Glutamatergic neuron (in vitro differentiated cells): ENCODE measurements at places on chromosomes 4 and X. TPM values are rescaled to one million over a fixed set of nuclear protein-coding genes. Genes with fewer than 3 reads are reported as not detected.

- DNase-seq, result no peak
Measured at GRCh38 chr4:146975527-146975926, 29.9 kb upstream of the TTC29 start.

DNA sequence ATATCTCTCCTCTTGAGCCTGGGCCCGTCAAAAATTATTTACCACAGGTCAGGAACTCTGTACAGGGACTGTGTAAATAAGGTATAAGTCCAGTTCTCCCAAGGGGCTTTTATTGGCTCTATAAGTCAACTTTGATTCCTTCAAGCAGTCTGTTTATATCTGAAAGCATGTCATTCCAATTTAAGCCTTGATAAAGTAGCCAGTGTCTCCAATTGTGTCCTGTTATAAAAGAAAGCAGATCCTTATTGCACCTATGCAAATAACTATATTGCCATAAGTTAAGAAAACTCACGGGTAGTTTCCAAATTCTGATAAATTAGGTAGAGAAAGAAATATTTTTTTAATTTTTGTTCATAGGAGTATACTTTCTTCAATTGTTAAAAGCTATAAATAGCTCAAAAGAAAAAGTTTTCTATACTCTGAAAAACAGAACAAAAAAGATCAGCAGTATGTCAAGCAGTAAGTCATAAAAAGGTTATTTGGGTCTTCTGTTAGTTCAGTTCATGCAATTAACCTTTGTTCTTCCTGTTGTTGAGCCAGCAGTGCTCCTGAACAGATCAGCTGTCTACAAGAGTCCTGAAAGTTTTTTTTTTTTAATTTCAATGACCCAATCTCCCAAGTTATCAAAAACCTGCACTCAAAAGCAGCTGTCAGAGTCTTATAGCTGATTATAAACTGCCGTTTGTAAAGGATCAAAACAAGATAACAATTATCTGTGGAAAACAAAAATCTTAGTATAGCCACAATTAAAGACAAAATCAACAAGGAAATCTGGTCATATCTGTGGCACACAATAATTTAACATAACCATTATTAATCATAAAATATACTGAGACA, 178.4 kb upstream of the GALNT7 start:
- no peak for DNase-seq

DNA sequence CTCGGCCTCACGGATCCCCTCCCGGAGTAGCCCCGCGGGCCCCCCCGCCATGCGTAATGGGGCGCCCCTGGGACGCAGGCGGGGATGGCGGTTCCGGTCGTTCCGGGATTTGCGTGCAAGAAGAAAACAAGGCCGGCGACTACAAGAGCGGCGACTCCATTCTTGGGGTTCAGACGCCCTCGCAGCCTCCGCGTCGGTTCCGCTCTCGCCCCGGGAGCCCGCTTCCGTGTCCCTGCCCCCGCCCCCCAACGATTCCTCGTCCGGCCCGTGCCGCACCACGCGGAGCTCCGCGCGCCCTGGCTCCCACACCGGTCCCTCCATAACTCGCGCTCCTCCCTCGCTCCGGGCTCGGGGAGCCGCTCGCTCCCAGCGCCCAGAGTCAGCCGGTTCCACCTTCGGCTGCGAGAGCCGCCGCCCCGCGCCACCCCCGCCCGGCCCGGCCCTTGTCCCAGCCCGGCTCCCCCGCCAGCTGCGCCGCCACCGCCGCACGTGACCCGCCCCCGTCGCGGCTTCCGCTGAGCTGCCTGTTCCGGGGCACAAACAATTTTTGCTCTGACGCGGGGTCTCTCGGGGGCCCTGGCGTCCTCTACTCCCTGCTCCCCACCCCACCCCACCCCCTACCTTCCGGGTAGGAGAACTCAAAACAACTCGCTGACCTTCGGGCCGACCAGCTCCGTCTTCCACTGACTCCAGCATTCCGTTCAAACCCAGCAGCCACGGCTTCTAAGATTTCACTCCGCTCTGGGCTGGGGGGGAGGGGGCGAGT, 78.8 kb upstream of the BCOR start:
- peak; percentile 58 for DNase-seq

The POLR2B gene
- 135 TPM for total RNA-seq

The HPGDS gene
- total RNA-seq, result not detected

The SHROOM3 gene
- 1.9 TPM for total RNA-seq
